ENCODE measurements at places on chromosomes 12 and 14.

GRCh38 chr12:132320767-132321211 lies 8.6 kb downstream of the GALNT9 start:
- DNase-seq: no peak

GRCh38 chr14:33833706-33834465 lies 117.0 kb downstream of the EGLN3 start:
- no peak for DNase-seq

- no peak for DNase-seq
Measured at GRCh38 chr12:106733660-106734059, 40.8 kb upstream of the RIC8B start.

GRCh38 chr14:100073576-100074430 lies 8.6 kb downstream of the EVL start:
- no peak for DNase-seq

GRCh38 chr14:63510538-63510937 lies 32.6 kb downstream of the PPP2R5E start:
- DNase-seq: no peak

All from DMS79 treated with DMSO at 0.1 percent for 48 hours (cell line).